Activated CD4-positive, alpha-beta T cell treated with anti-CD3 and anti-CD28 coated beads, Interleukin-2, amount 50 U/mL, for 1 hour (primary cell): ENCODE measurements at places on chromosomes 12 and 14.

GRCh38 chr12:74514098-74514872 is 23.4 kb upstream of the ATXN7L3B start:
- DNase-seq = no peak

- DNase-seq = no peak
Observed at GRCh38 chr14:61494018-61494417, 172.6 kb downstream of the PRKCH start.

GRCh38 chr14:76304536-76305267 is 71.2 kb upstream of the ESRRB start:
- DNase-seq = no peak

DNA sequence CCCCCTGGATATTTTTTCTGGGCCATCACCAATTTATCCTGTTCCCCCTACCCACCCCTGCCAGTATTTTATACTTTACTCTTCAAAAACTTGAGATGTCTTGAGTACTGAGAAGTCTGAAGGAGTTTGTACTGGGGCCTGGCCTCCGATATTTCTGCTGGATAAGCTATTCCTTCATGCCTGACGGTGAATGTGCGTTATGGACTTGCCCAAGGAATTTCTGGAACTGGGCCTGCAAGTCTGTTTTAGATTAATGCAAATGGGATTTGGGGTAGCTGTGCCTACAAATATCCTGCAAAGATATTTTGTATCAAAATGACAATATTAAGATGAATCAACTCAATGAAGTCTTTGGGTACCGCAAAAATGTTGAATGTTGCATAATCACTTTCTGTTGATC is at the start of gene PTCSC3:
Gene PTCSC3, minus strand, starts transcription at position 199 of the 400 bp plus-strand sequence.
- DNase-seq = no peak

GRCh38 chr14:53963320-53964227 is 6.9 kb upstream of the BMP4 start:
- no peak for DNase-seq

DNA sequence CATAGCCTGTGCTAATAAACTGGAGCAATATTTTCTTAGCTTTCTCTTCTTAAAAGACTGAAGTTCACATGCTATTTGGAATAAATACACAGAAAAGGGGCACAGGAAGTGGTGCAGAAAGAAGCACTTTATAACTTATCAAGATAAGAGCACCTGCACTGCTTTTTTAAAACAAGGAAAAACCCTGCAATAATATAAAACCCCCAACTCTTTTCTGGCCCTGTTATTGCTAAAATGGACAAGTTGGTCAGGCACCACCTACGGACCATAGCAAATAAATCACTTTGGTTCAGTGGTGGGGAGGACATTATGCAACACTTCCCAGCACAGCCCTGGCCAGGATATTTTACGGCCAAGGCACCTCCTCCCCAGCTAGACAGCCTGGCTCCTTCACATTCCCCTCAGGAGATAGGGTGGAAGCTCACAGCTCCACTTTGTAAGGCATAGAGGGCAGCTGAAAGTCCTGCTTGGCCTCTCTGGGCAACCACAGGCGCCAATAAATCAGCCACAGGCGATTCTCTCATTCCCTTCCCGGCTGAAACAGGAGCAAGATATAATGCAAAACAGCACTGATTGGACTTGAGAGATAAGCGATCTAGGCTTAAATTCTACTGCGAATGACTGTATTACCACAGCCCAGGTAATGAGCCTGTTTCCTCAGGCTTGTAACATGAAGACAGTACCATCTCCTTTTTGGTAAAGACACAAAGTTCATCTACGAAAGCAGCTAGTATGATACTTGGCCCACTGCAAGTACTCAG is 2.0 kb downstream of the ZBTB25 start:
- DNase-seq = no peak

GRCh38 chr12:38110026-38110699 is 206.4 kb upstream of the ALG10B start:
- no peak for DNase-seq

DNA sequence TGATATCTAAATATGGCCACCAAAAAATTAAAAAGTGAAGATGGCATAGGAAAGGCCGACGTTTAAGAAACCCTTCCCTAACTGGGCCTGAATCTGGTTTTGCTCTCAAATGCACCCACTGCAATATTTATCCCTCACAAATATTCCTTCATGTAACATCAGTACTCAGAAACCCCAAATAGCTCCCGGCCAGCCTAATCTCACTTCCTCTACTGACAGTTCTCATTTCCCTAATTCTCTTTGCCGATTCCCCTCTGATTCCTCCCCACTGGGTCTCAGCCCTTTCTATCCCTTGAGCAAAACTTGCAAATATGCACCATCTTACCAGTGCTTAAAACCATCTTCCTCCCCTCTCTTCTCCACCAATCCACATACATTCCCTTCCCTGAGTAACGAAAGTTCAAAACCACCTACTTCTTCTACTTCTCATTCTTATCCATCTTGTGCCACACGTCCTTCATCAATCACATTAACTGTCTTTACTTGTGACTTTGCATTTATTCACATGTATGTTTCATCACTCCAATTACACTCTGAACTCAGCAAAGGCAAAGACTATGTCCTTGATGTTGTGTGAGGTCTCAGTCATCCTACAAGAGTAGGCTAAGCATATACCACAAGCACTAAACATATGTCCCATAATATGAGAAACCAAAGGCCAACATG is 23.1 kb downstream of the KCNK10 start:
- no peak for DNase-seq

DNA sequence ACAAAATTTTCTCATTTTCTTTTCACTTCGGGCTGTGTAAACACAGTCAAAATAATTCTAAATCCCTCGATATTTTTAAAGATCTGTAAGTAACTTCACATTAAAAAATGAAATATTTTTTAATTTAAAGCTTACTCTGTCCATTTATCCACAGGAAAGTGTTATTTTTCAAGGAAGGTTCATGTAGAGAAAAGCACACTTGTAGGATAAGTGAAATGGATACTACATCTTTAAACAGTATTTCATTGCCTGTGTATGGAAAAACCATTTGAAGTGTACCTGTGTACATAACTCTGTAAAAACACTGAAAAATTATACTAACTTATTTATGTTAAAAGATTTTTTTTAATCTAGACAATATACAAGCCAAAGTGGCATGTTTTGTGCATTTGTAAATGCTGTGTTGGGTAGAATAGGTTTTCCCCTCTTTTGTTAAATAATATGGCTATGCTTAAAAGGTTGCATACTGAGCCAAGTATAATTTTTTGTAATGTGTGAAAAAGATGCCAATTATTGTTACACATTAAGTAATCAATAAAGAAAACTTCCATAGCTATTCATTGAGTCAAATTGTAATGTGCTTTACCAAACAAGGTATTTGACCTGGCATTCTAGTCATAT is 4.8 kb downstream of the CDKN1B start:
- no peak for DNase-seq

DNA sequence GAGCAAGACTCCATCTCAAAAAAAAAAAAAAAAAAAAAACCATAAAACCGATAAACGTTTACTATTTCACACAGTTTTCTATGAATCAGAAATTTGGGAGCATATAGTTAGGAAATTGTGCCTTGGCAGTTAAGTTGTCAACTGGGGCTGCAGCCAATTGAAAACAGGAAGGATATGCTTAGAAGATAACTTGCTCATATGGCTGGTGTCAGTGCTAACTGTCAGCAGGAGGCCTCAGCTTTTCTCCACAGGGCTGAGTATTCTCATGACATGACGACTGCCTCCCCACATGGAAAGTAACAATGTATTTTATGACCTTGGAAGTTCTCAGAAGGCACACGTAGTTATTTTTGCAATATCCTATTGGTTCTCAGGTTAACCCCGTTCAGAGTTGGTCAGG is 29.6 kb upstream of the OR5AU1 start:
- no peak for DNase-seq

- no peak for DNase-seq
Observed at GRCh38 chr12:79053394-79053793, 188.8 kb downstream of the SYT1 start.

GRCh38 chr14:61751475-61751989 is 10.7 kb upstream of the SNAPC1 start:
- DNase-seq = no peak

GRCh38 chr12:103841690-103842584 is 903 bp upstream of the NT5DC3 start:
- DNase-seq = peak; percentile 24

- no peak for DNase-seq
Observed at GRCh38 chr14:35332517-35333263, 40.5 kb downstream of the PSMA6 start.

GRCh38 chr14:98953551-98954348 is 318.2 kb downstream of the BCL11B start:
- no peak for DNase-seq

- DNase-seq = no peak
Observed at GRCh38 chr14:37650356-37651037, 55.1 kb downstream of the TTC6 start.

GRCh38 chr14:93059917-93060545 is 55.7 kb downstream of the ITPK1 start:
- DNase-seq = no peak

GRCh38 chr14:49114161-49114893 is 471.9 kb downstream of the RPS29 start:
- DNase-seq = no peak

DNA sequence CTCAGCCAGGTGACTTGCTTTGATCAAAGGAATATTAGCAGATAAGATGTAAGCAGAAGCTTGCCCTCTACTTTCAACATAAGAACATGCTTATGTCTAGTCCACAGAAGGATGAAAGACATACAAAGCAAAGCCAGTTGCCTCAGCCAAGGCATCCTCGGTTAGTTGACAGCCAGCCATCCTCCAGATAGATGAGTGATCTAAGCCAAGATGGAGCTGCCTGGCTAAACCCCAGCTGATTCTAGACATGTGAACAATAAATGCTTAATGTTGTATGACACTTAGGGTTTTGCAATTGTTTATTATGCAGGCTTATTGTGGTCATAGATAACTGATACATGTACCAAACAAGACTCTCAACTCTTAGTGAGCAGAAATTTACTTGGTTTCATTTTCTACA is 157.6 kb upstream of the TMTC2 start:
- DNase-seq = no peak

- DNase-seq = no peak
Observed at GRCh38 chr12:6053541-6053940, 70.9 kb downstream of the VWF start.

DNA sequence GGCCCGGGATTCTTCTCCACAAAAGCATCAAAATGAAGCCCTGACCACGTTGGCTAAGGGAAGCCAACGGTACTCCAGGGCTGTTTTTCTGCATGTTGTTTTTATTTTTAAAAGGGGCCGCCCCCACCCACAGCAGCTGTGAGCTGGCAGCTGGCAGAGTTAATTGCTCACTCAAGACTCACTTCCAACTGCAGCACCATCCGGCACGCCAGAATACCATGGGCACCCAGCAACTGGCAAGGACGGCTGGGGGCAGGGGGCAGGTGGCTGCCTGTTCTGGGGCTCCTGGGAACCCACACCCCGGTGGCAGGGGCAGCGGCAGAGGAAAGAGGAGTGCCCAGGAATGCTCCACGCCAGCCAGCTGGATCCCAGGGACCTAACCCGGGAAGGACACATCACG is 44.3 kb downstream of the NCOR2 start:
- no peak for DNase-seq

GRCh38 chr12:91364471-91365184 is 182.0 kb upstream of the DCN start:
- DNase-seq = no peak

DNA sequence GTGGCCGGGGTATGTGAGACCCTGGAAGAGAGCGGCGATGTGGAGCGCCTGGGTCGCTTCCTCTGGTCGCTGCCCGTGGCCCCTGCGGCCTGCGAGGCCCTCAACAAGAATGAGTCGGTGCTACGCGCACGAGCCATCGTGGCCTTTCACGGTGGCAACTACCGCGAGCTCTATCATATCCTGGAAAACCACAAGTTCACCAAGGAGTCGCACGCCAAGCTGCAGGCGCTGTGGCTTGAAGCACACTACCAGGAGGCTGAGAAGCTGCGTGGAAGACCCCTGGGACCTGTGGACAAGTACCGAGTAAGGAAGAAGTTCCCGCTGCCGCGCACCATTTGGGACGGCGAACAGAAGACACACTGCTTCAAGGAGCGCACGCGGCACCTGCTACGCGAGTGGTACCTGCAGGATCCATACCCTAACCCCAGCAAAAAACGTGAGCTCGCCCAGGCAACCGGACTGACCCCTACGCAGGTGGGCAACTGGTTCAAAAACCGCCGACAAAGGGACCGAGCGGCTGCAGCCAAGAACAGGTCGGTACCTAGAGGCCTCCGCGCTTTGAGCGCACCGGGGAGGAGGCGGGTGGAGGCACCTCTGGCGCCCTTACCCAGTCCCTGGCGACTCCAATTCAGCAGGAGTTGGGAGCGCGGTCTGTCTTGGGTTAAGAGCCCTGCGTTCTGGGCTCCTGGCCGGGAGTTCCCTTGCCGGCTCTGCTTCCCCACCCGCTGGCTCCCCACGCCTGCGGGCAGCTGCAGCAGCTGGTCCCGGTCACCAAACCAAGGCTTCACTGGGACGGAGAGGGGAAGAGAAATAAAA is 700 bp downstream of the SIX6 start:
- no peak for DNase-seq

- no peak for DNase-seq
Observed at GRCh38 chr12:41769810-41770209, 374.9 kb downstream of the GXYLT1 start.

DNA sequence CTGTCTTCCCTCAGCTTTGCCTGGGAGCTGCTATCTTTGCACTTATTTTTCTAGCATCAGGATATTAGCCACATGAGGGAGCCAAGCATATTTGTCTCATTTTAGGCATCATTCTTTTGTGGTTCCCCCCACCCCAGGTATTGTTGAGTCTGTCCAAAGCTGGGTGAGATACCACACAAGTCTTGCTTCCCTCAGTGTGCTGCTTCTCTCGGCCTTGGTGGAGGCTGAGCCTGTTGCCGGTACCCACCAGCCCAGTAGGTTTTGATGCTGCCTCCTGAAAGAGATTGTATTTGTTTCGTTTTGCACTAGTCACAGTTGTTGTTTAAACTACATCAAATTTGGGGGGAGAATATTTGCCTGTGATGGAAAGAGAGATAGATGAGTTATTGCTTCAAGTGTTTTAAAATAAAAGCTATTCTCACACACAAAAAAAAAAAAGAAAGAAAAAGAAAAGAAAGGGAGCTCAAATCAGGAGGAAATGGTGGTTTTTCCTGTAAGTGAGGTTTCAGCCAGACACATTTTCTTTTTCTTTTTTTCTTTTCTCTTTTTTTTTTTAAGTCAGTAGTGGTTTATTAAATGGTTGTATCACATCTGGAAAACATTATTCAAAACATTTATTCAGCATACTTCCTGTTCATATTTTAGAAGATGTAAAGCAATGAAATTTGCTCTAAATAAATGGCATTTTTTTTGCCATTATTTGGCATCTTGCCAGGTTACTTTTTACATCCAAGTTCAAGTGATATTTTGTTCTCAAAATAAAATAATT is 58.5 kb downstream of the SLC4A8 start:
- no peak for DNase-seq

DNA sequence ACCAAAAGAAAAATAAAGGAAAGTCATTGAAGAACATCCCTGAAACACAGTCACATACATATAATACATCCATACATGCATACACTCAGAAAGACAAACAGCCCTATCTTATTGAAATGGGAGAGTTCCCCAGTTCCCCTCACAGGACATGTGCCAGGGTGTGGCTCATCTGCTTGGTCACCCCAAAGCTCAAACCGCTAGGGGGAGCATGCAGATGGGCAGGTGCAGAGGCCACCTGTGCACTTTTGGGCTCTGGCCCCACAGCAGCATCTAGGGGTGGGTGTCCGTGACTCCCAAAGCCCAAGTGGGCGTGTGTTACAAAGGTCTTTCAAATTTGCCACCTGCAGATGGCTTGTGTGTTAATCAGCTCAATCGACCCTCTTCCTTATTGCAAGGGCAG is 75.2 kb downstream of the CMAS start:
- DNase-seq = peak; percentile 22

- no peak for DNase-seq
Observed at GRCh38 chr12:10243818-10244520, 31.3 kb downstream of the GABARAPL1 start.

GRCh38 chr12:41032386-41032785 is 155.7 kb upstream of the PDZRN4 start:
- no peak for DNase-seq
